ENCODE measurements at places on chromosomes 12 and 14. TPM values are rescaled to one million over a fixed set of nuclear protein-coding genes. Genes with fewer than 3 reads are reported as not detected.

CCDC60 gene
- not detected for total RNA-seq

KCTD10 gene
- 141 TPM for total RNA-seq

DAZAP2 gene
- total RNA-seq = 222 TPM

TMEM229B gene
- under 0.01 TPM for total RNA-seq

KRT74 gene
- not detected for total RNA-seq

TSPAN19 gene
- total RNA-seq = not detected

SIRT4 gene
- total RNA-seq = 0.76 TPM
